ENCODE measurements at places on chromosomes 1 and 21. TPM values are rescaled to one million over a fixed set of nuclear protein-coding genes. Genes with fewer than 3 reads are reported as not detected.

DNA sequence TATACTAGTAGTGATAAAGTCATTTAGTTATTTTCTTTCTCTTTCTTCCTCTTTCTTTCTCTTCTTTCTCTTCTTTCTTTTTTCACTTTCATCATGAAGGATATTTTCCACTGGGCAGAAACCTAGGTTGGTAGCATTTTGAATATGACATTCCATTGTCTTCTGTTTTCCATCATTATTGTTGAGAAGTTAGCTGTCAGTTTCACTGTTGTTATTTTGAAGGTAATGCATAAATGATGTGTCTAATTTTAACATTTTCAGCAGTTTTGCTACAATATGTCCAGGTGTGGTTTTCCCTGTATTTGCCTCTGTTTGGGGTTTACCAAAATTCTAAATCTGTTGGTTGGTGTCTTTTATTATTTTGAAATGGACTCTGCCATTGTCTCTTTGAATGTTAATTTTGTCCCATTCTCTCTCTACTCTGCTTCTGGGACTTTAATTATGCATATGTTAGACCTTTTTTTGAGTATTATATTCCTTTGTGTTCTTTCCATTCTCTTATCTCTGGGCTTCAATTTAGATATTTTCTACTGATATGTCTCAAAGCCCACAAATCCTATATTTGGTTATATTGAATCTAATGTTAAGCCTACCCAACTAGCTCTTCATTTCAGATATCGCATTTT is 96.7 kb downstream of the HFM1 start:
- no peak overlapping the region for H3K27ac ChIP-seq
- no peak for DNase-seq
- no peaks in the 10 kb centered on the region for H3K4me1 ChIP-seq
- H3K4me3 ChIP-seq = no peak overlapping the region

PRAMEF17 gene
- not detected for total RNA-seq

PRRX1 gene
- 1.2 TPM for total RNA-seq

SPRR1B gene
- not detected for total RNA-seq

All from spleen (tissue), 13 donors.